ENCODE measurements at places on chromosomes 7 and 10. TPM values are rescaled to one million over a fixed set of nuclear protein-coding genes. Genes with fewer than 3 reads are reported as not detected.

The GRID2IP gene
- total RNA-seq: 0.08 TPM

- H3K27me3 ChIP-seq: no peaks in the 10 kb centered on the region
- DNase-seq: no peak
- no peak overlapping the region for H3K4me3 ChIP-seq
- H3K36me3 ChIP-seq: no peaks in the 10 kb centered on the region
Measured at GRCh38 chr7:143068446-143068845, 16.3 kb downstream of the OR6V1 start.

GRCh38 chr10:111148025-111148424, 71.2 kb downstream of the ADRA2A start:
- no peaks in the 10 kb centered on the region for H3K36me3 ChIP-seq
- H3K27ac ChIP-seq: no peak overlapping the region
- no peak overlapping the region for H3K4me3 ChIP-seq
- peaks cover under 1% of the 10 kb centered on the region for H3K27me3 ChIP-seq

- no peaks in the 10 kb centered on the region for H3K36me3 ChIP-seq
- H3K4me3 ChIP-seq: no peak overlapping the region
- H3K27ac ChIP-seq: no peak overlapping the region
- DNase-seq: no peak
- H3K27me3 ChIP-seq: no peaks in the 10 kb centered on the region
Measured at GRCh38 chr10:132873395-132873794, 69.0 kb downstream of the CFAP46 start.

DNA sequence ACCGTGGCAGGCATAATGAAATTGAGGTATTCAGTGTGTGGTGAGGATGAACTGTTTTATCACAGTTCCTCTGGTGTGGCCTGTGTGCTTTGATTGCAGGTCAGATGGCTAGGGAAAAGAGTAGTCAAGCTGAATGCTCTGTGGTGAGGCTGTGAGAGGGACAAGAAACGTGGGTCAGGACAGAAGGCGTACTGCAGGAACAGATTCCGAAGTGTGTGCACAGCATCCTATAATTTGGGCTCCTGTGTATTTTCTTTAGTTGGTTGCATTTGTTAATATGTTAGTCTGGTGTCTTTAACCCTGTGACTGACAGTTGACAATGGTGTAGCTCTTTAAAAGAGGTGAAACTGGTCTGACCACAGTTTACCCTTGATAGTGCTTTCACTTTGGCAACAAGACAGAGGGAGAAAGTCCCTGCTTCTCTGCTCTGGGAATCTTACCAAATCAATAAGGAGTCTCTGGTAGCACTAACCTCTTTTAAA, 76.5 kb downstream of the AUTS2 start:
- H3K36me3 ChIP-seq: no peaks in the 10 kb centered on the region
- H3K4me1 ChIP-seq: no peaks in the 10 kb centered on the region

- no peak overlapping the region for H3K4me3 ChIP-seq
- H3K27me3 ChIP-seq: peaks cover 3% of the 10 kb centered on the region
- no peaks in the 10 kb centered on the region for H3K36me3 ChIP-seq
- no peak overlapping the region for H3K27ac ChIP-seq
- H3K4me1 ChIP-seq: no peaks in the 10 kb centered on the region
Measured at GRCh38 chr10:125692196-125692595, 9.2 kb upstream of the TEX36 start.

GRCh38 chr10:97081621-97082235, 104.0 kb downstream of the SLIT1 start:
- H3K4me3 ChIP-seq: no peak overlapping the region
- H3K36me3 ChIP-seq: no peaks in the 10 kb centered on the region
- H3K4me1 ChIP-seq: no peaks in the 10 kb centered on the region
- H3K27me3 ChIP-seq: no peaks in the 10 kb centered on the region

GRCh38 chr10:78771808-78772455, 296.8 kb upstream of the ZMIZ1 start:
- H3K4me3 ChIP-seq: no peak overlapping the region
- no peaks in the 10 kb centered on the region for H3K27me3 ChIP-seq
- no peaks in the 10 kb centered on the region for H3K36me3 ChIP-seq
- H3K4me1 ChIP-seq: peaks cover 13% of the 10 kb centered on the region
- no peak overlapping the region for H3K27ac ChIP-seq

DNA sequence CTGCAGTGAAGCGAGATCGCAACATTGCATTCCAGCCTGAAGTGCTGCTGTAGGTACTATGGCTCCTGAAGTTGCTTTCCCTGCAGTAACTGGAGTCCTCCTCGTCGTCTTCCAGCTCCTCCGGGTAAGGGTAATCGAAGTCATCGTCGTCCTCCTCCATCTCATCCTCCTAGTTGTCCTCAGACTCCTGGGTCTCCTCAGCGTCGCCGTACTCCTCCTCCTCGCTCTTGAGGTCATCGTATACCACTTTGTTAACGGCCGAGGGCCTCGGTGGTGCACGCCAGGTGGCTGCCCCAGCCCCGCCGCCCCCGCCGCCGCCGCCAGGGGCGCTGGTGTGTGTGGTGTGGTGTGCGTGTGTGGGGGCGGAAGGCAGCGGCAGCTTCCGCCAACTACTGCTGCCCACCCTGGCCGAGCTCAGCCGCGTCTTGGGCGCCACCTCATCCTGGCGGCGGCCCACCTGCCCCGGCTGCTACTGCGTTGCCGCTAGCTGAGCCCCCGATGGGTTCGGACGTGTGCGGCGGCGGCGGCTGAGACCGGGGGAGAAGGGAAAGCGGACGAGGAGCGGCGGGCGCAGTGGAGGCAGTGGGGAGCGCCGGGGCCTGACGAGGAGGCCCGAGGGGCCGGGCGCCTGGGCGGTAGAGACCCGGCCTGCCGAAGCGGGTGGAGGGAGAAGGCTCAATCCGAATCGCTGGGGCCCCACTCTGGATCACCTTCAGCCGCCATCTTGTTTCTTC, 11.8 kb upstream of the ACBD5 start:
- H3K27ac ChIP-seq: peak overlapping the region; percentile 83
- H3K27me3 ChIP-seq: no peaks in the 10 kb centered on the region
- peak overlapping the region; percentile 56 for H3K4me3 ChIP-seq
- no peaks in the 10 kb centered on the region for H3K4me1 ChIP-seq
- no peaks in the 10 kb centered on the region for H3K36me3 ChIP-seq

GRCh38 chr10:79246606-79247275, 100.5 kb upstream of the PPIF start:
- no peaks in the 10 kb centered on the region for H3K27me3 ChIP-seq
- peaks cover 31% of the 10 kb centered on the region for H3K4me1 ChIP-seq
- H3K27ac ChIP-seq: peak overlapping the region; percentile 77

The HHEX gene
- 34.8 TPM for total RNA-seq

The GLI3 gene
- total RNA-seq: 0.28 TPM

DNA sequence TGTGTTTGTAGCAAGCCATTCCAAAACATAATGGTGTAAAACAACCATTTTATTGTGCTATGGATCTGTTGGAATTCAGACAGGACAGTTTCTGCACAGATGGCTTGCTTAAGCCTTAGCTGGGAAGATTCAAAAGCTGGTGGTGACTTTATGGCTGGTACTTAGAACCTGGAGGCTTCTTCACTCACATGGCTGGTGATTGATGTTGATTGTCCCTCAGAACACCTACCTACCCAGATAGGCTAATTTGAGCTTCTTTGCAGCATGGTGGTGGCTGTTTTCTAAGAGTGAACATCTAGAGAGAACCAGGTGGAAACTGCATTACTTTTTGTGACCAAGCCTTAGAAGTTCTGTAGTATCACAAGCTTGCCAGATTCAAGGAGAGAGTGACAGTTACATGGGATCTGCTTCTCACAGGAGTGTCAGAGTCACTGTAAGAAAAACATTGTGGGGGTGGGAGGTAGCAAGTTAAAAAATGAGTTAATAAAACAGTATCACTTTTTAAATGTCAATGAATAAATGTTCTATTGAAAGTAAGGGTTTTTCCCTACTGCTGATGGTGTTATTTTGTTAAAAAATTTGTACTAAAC, 7.1 kb downstream of the R3HCC1L start:
- no peak for DNase-seq
- no peaks in the 10 kb centered on the region for H3K36me3 ChIP-seq
- H3K27me3 ChIP-seq: no peaks in the 10 kb centered on the region
- H3K4me1 ChIP-seq: peaks cover 9% of the 10 kb centered on the region

GRCh38 chr10:57968328-57969016, 299.2 kb downstream of the IPMK start:
- no peaks in the 10 kb centered on the region for H3K27me3 ChIP-seq
- H3K4me3 ChIP-seq: no peak overlapping the region
- H3K4me1 ChIP-seq: no peaks in the 10 kb centered on the region
- DNase-seq: no peak
- H3K36me3 ChIP-seq: no peaks in the 10 kb centered on the region

GRCh38 chr7:120785095-120785494, 72.8 kb downstream of the TSPAN12 start:
- H3K27ac ChIP-seq: no peak overlapping the region
- no peaks in the 10 kb centered on the region for H3K27me3 ChIP-seq
- DNase-seq: no peak
- no peak overlapping the region for H3K4me3 ChIP-seq
- no peaks in the 10 kb centered on the region for H3K36me3 ChIP-seq

DNA sequence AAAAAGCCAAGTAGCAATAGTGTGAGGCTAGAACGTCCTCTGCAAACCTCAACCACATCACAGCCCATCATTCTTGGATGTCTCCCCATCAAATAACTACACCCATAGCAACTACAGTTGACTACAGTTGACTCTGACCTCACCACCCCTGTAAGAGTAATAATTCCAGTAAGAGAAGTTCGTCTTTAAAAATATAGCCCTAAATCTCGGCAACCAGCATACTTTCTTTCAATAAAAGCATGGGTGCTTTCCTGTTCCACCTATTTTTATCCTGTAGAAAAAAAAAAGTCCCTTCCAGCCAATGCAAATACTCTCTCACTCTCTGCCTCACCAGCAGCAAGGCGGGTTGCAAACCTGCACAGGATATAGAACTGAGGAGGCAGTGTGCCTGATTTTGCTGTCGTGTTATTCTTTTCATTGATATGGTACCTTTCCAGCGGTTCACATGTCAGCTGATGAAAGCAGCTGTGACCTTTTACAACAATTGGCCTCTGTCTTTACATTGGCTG, 187.5 kb upstream of the NFE2L3 start:
- H3K4me3 ChIP-seq: no peak overlapping the region
- peak overlapping the region; percentile 64 for H3K27ac ChIP-seq
- H3K27me3 ChIP-seq: no peaks in the 10 kb centered on the region

DNA sequence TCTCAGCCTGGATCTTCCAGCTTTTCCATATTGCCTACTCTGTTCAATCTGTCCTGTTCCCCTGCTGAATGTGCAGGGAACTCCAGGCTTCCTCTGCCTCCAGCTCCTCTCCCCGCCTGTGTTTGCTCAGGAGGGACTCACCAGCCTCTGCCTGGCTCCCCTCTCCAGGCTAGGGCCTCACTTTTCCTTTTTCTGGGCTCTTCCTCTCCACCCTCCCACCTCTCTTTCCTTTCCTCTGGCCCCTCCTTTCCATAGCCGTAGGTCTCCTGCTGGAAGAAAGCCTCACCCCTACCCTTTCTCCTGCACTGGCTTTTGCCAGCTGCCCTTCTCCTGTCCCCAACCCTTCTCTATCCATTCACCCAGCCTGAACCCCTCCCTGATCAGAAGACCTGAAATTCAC, 25.0 kb downstream of the PILRA start:
- no peaks in the 10 kb centered on the region for H3K4me1 ChIP-seq
- no peaks in the 10 kb centered on the region for H3K36me3 ChIP-seq
- H3K27me3 ChIP-seq: no peaks in the 10 kb centered on the region
- H3K27ac ChIP-seq: no peak overlapping the region
- H3K4me3 ChIP-seq: no peak overlapping the region
- DNase-seq: no peak

DNA sequence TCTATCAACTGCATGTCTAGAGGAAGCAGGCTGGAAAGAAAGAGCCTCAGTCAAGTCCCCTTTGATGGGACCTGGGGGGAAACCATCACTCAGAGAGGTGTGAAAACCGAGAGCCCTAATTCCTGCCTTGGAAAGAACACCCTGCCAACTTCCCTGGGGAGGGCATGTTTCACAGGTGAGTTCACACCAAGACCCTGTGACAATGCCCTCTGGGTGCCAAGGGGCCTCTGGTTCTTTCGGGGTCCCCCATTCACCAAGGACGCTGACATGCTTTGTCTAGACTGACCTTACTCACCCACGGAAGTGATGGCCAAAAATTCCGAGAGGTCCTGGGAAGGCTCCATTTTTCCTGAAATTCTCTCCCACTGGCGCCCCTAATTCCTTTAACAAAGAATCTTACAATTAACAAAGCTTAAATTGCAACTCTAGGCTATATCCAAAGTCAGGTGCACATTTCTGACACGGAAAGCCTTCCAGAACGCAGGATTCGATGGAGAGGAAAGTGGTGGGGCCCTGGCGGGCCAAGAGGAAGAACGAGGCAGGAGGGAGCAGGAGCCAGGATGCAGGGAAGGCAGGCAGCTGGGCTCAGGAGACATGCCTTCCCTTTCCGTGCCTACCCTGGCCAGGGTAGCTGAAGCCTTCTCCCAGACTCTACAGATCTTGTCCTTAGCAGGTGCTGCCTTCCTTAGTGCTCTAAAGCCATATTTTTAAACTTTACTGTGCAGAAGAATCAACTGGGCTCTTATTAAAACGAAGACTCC, 23.7 kb downstream of the VSTM4 start:
- no peaks in the 10 kb centered on the region for H3K27me3 ChIP-seq
- DNase-seq: no peak
- no peak overlapping the region for H3K4me3 ChIP-seq
- H3K36me3 ChIP-seq: no peaks in the 10 kb centered on the region
- no peak overlapping the region for H3K27ac ChIP-seq
- no peaks in the 10 kb centered on the region for H3K4me1 ChIP-seq

The ZNF488 gene
- not detected for total RNA-seq

GRCh38 chr10:126670056-126670894, at the start of gene C10orf90:
Gene C10orf90, minus strand, starts transcription at chr10:126670693. Its CDS starts 213 bp downstream, at chr10:126670480.
- H3K27me3 ChIP-seq: no peaks in the 10 kb centered on the region
- no peak within 1 kb of the TSS for H3K4me3 ChIP-seq
- H3K36me3 ChIP-seq: no peaks in the 10 kb centered on the region
- no peaks in the 10 kb centered on the region for H3K4me1 ChIP-seq

DNA sequence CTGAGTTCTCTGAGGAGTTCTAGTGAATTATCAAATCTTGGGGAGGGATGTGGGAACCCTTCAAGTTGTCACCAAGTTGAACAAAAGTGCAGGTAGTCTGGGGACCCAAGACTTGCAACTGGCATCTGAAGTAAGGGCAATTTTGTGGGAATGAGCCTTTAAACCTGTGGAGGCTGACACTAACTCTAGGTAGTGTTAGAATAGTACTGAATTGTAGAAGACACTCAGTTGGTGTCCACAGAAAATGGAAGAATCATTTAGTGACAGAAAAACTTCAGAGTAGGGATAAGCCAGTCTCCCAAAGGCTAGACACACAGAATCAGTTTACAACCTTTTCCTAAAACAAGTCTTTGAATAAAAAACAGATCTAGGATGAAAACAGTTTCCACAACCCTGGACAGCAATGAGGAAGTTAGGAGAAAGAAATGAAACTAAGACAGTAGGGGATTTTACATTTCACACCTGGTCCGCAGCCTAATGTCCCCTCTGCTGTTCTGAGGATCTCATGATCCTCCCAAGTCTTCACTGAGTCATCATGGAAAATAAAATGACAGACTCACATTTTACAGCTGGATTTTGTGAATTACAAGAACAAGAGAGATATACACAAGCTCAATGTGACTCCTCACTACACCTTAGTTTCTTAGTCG, 23.0 kb upstream of the ING3 start:
- no peaks in the 10 kb centered on the region for H3K27me3 ChIP-seq
- no peaks in the 10 kb centered on the region for H3K4me1 ChIP-seq
- no peak overlapping the region for H3K27ac ChIP-seq
- no peak overlapping the region for H3K4me3 ChIP-seq
- DNase-seq: no peak

GRCh38 chr10:84343831-84344230, 15.4 kb downstream of the CCSER2 start:
- DNase-seq: no peak
- H3K27ac ChIP-seq: no peak overlapping the region
- H3K36me3 ChIP-seq: no peaks in the 10 kb centered on the region
- H3K27me3 ChIP-seq: no peaks in the 10 kb centered on the region
- no peak overlapping the region for H3K4me3 ChIP-seq
- peaks cover 4% of the 10 kb centered on the region for H3K4me1 ChIP-seq

The AMPH gene
- total RNA-seq: 0.19 TPM

The ACBD5 gene
- 39.7 TPM for total RNA-seq
